Upper lobe of left lung (tissue), 6 donors: ENCODE measurements at places on chromosomes 2 and 18. TPM values are rescaled to one million over a fixed set of nuclear protein-coding genes. Genes with fewer than 3 reads are reported as not detected.
A peak's percentile ranks its signal among the peaks of the same experiment; 100 is the strongest.

The MYO7B gene
- 4.2 TPM for total RNA-seq

The IL1RL1 gene
- 26.2 TPM for total RNA-seq

The RAB3GAP1 gene
- total RNA-seq, result 36.7 TPM

The ATP6V1B1 gene
- 3.2 TPM for total RNA-seq

DNA sequence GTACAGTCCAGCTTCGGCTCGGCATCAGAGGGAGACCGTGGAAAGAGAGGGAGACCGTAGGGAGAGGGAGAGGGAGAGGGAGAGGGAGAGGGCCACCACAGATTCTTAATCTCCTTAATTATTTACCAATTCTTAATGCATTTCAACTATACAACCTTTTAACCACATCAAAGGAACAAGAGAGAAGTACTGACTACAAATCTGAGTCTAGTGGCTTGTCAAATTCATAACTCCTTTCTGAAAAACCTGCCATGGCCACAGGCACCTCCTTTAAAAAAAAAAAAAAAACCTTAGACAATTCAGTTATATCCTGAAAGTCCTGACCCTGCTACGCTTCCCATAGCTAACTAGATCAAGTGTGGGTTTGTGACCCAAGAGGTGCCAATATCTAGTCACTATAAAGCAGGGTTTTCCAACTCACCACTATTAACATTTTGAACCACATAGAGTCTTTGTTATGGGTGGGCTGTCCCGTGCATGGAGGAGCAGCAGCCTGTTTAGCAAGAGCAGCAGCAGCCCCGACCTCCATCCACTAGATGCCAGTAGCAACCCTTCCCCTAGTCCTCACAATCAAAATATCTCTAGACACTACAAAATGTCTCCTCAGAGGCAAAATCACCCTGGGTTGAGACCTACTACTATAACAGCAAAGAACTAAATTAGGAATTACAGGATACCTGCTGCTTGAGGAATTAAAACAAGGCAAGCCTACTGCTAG, 6.8 kb downstream of the ESCO1 start:
- DNase-seq, result no peak

DNA sequence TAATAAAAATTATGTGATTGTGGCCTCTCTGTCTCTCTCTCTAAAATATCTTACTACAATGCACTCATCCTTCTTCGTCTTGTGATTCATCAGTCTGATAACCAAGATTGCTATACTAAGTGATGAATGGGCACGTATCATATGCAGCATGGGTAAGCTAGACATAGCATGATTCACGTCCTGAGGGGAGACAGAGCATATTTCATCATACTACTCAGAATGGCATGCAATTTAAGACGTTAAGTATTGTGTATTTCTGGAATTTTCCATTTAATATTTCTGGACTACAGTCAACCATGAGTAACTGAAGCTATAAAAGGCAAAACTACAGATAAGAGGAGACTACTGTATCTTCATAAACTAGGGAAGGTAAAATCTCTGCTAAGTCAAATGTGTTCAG, 97.0 kb upstream of the CD226 start:
- DNase-seq, result no peak

DNA sequence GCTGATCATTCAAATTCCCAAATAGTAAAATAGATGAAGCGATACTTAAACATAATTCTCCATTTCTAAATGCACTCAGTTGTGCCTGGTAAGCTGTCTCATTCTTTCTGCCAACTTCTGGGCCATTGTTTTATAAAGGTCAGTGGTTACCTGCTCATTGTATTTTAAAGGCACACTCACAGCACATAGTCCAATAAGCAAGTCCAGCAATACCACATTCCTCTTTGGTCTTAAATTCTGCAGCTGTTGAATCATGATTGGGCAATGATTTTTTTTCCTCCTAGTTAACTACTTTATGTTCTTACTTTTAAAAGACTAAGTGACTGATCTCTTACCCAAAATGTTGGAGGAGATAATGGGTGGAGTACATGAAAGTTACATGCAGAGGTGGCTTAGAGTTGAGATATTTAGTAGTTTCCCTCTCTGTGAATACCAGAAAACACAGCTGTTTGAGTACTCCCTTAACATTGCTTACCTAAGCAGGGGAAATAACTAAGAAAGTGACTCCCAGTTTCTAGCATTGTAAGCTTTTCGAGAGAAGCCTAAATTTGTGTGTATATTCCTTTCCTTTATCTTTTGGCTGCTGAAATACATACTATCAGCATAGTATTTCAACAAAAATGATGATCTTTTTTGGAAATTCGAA, 220.7 kb downstream of the CAMKMT start:
- DNase-seq, result no peak

- DNase-seq, result no peak
These were observed 125.7 kb downstream of the PDE1A start for GRCh38 chr2:182301093-182301492.

- no peak for DNase-seq
These were observed 9.9 kb downstream of the NEU4 start for GRCh38 chr2:241818943-241819270.

DNA sequence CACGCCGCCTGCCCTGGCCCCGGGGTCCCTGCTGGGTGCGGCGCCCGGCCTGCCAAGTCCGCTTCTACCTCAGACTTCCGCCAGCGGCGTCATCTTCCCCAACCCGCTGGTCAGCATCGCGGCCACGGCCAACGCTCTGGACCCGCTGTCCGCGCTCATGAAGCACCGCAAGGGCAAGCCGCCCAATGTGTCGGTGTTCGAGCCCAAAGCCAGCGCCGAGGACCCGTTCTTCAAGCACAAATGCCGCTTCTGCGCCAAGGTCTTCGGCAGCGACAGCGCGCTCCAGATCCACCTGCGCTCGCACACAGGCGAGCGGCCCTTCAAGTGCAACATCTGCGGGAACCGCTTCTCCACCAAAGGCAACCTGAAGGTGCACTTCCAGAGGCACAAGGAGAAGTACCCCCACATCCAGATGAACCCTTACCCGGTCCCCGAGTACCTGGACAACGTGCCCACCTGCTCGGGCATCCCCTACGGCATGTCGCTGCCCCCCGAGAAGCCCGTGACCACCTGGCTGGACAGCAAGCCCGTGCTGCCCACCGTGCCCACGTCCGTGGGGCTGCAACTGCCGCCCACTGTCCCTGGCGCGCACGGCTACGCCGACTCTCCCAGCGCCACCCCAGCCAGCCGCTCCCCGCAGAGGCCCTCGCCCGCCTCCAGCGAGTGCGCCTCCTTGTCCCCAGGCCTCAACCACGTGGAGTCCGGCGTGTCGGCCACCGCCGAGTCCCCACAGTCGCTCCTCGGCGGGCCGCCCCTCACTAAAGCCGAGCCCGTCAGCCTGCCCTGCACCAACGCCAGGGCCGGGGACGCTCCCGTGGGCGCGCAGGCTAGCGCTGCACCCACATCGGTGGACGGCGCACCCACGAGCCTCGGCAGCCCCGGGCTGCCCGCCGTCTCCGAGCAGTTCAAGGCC, 13.7 kb downstream of the SALL3 start:
- DNase-seq, result peak; percentile 16

- no peak for DNase-seq
These were observed 594.0 kb upstream of the ACVR2A start for GRCh38 chr2:147250652-147251356.

GRCh38 chr18:13217466-13217961, 1.0 kb upstream of the LDLRAD4 start:
- peak; percentile 92 for DNase-seq

DNA sequence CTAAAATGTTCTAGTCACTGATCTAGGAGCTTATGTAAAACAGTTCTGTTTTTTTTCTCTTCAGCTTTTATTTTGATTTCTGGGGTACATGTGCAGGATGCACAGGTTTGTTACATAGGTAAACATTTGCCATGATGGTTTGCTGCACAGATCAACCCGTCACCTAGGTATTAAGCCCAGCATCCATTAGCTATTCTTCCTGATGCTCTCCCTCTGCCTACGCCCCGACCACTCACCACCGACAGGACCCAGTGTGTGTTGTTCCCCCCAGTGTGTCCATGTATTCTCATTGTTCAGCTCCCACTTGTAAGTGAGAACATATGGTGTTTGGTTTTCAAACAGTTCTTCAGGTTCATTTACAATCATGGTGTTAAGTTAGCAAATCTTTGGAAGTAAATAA, 84.8 kb upstream of the PROKR1 start:
- DNase-seq, result no peak

- no peak for DNase-seq
These were observed 18.4 kb downstream of the SCN9A start for GRCh38 chr2:166357068-166357949.

DNA sequence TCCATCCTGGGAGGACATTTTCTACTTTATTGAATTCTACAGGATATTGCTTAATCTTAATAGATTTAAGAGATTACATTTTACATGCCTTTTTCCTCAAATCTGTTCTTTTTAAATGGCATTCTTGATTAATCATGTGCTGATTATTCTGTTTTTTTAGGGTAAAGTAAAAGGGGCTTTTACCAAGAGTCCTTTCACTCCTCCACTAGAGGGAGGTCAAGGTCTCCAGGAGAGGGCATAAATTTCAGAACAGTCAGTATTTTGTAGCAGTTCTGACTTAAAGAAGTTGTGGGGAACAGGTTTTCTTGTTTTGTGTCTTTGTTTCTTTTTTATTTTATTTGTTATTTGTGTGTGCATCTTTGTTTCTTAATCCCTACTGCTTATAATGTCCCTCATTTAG, 25.4 kb downstream of the WDR75 start:
- DNase-seq, result no peak

DNA sequence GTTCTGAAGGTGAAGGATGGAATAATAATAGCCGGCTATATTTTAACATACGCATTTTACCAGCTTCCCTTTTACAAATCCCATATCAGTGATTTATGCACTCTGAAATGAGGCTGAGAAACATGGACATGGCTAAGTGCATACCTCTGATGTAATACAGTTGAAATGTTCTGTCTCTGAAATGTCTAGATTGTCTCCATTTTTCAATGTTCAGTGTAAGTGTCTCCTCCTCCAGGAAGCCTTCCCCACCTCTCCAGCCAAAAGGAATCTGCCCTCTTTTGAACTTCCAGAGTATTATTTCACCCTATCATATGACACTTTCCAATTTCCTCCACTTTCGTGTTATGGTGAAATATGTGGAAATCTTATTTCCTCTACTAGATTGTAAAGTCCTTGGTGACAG, 29.5 kb upstream of the ME2 start:
- no peak for DNase-seq

GRCh38 chr2:25177211-25177611, 8.8 kb upstream of the POMC start:
- DNase-seq, result no peak

DNA sequence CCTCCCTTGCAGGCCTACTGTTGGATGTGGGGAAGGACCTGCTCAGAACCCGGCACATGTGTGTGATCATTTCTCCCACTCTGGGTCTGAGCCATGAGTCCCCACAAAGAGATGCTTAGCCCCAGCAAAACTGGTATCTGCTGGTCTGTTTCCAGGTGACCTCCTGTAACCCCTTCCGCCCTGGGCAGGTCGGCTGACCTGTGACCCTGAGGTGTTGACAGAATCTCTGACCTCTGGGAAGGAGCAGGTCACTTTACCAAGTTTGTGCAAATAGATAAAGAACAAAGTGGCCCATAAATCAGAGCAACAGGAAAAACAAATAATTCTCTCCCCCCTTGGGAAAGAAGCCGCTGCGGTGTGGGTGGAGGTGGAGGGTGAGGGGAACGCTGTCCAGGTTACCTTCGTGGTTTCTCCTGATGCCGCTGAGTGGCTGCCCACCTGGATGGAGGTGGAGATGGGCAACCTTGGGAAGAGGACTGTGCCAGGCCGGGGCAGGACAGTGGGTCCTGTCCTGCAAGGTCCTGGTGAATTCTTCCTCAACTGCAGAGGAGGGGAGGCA, 174.0 kb upstream of the MYCN start:
- no peak for DNase-seq

GRCh38 chr2:61438670-61439069, 32.2 kb downstream of the USP34 start:
- no peak for DNase-seq

DNA sequence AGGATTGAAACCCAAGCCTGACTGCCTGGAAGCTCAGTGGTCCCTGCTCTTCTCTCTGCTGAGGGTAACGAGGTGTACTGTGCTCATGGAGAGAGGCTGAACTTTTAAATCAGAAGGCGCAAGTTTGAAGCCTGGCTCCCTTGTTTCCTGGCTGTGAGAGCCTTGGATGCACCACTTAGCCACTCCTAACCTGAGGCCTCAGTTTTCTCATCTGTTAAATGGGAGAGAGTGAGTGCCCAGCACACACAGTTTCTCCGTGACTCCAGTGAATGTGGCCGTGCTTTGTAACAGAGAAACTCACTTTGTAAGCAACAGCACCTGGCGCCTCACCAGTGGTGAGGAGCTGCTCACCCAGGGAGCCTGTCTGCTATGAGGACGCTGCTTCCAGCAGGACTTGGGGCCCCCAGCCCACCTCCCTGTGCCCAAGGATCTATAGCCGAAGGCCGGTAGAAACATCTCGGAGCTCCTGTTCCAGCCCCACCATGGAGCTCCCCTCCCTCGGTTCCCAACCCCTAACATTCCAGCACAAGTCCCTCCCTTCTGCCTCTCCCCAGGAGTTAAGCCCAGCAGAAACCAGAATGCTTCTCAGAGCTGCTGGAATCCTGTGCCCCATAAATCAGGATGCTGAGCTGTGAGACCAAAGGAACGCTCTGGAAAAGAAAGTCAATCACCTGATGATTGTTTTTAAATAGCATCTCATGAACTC, 20.3 kb upstream of the KCNK3 start:
- DNase-seq, result no peak

GRCh38 chr2:233436691-233437438, 82.6 kb downstream of the DGKD start:
- DNase-seq, result no peak
